Cardiac septum (tissue), 1 donor: ENCODE measurements at places on chromosomes 5 and 9. TPM values are rescaled to one million over a fixed set of nuclear protein-coding genes. Genes with fewer than 3 reads are reported as not detected.

OR1Q1 gene
- total RNA-seq = not detected

EDIL3 gene
- total RNA-seq = 23.6 TPM

CLK4 gene
- 22.1 TPM for total RNA-seq

- DNase-seq = no peak
Measured at GRCh38 chr9:124239249-124240073, 18.3 kb upstream of the NEK6 start.

DNA sequence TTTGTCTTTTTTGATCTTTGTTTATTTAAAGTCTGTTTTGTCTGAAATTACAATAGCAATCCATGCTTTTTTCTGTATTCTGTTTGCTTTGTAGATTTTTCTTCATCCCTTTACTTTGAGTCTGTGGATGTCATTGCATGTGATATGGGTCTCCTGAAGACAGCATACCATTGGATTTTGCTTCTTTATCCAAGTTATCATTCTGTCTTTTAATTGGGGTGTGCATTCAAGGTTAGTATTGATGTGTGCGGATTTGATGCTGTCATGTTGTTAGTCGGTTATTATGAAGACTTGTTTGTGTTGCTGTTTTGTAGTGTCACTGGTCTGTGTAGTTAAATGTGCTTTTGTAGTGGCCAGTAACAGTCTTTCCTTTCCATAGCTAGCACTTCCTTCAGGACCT lies 23.0 kb downstream of the POLK start:
- DNase-seq = no peak

TSSK1B gene
- 0.08 TPM for total RNA-seq

DNA sequence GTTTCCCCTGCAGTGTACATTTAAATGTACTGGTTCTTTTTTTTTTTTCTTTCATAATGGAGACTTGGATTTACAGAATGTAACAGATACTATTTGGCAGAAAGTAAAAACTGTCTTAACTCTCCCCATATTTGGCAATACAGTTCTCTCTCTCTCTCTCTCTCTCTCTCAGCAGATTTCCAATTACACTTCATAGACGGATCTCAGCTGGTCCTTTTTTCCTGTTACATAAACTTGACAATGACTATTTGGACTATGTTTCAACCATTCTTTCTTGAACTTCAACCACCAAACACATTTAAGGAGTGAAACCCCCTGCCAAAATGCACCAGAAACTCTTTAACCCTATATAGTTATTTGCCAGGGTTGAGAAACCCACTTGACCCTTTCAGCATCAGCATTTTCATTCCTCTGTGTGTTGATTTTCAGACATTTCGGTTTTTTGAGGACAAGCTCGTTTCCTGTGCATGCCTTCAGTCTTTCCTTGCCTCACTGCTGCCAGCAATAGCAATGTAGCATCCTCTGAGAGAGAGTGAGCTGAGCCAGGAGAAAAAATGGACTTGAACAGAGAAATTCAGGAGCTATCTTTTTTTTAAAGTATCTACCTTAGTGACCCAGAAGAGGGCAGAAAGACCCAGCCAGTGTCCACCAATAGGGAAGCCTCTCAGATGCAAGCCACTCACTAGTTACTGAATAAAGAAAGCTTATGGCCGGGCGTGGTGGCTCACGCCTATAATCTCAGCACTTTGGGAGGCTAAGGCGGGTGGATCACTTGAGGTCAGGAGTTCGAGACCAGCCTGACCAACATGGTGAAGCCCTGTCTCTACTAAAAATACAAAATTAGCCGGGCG lies 26.0 kb upstream of the GNA14 start:
- DNase-seq = no peak

SHC3 gene
- 0.16 TPM for total RNA-seq
